Amniotic epithelial cell (primary cell): ENCODE measurements at places on chromosomes 5 and 9.

DNA sequence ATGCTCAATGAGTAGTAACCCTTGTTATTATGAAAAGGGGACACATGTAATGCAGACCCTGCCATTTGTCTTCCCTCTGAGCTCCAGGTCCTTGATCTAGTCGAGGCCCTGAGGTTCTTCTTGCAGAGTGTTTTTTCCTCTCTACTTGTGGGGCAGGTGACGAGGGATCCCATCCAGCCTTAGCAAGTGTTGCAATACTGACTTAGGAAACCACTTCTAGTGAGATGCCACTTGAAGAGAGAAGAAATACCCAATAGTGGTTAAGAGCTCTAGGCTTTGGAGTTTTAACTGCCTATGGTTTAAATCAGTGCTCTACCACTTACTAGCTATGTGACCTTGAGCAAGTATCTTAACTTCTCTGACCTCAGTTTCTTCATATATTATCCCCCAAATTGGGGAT, 10.2 kb downstream of the PPARGC1B start:
- DNase-seq = peak; percentile 44

- DNase-seq = no peak
Measured at GRCh38 chr9:88237991-88238571, 99.8 kb upstream of the SPATA31C2 start.

DNA sequence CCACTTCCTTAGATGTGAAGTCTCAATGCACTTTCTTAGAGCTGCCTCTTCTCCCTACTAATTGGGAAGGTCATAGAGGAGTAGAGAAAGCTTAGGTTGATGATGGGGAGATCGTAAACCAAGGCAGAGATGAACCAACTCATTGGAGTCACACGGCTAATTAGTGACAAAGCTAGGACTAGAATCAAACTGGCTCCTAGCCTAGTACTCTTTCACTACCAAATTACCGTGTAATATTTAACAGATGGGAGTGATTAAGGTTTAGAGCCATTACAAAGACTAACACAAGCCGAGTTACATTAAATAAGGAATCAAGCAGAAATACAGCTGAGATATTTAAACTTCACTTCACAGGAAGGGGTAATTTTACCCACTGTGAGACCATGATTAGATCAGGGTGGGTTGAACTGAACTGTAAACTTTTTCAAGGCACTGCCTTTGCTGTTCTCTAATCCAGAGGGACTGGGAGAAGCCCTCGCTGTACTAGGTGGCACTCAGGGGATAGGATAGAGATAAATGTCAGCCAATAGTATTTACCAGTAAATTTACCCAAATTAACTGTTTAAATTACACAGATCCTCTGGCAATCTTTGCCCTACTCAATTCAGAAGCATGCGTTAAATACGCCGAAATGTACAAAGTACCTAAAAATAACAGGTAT, 166.4 kb upstream of the PIK3R1 start:
- no peak for DNase-seq

DNA sequence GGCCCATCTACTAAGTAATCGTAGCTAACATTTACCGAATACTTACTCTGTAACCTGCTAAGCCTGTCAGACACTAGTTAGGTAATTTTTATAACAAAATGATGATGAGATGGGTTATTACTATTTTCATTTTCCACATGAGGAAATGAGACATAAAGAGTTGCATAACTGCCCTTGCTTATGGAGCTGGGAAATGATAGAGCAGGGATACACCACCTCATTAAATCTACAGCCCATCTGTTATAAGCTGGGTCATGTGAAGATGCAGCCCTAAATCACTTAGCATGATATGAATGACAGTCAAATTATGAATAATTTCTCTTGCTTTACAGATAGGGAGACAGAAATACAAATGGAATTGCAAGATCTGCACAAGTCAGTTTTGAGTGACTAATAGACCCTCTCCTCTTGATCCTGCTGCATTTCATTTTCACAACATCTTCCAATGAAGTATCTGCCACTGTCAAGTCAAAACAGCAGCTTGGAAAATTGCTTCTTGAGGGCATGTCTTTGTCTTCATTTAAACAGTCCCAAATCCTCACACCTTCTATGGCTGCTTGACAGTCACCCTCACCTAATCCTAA, 364.7 kb downstream of the PRELID2 start:
- DNase-seq = no peak

DNA sequence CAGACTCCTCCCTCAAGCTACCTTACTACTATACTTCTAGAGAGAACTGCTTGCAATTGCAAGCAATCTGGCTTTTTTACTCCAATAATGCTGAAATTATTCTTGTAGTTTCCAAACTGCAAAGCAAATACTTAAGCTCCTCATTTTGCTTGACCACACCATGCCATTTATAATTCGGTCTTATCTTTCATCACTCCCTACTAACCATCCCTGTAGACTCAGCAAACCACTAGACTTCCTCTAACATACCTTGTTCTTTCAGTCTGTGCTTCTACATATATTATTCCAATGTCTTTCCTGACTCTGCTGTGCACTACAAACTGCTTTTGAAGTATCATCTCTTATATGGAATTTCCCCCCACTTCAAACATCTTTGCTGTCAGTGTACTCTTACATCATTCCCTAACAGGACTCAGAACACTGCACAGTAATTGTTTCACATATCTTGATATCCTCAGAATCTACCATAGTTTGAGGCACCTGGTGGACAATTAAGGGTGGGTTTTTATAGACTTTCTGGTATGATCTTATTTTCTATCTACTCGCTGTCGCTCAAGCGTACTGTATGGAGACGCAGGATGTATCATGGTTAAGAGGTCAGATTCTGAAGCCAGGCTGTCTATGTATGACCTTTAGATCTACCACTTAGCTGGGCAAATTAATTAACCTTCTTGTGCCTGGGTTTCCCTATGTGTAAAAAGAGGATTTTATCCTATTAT, 2.8 kb downstream of the IL6ST start:
- peak; percentile 89 for DNase-seq

DNA sequence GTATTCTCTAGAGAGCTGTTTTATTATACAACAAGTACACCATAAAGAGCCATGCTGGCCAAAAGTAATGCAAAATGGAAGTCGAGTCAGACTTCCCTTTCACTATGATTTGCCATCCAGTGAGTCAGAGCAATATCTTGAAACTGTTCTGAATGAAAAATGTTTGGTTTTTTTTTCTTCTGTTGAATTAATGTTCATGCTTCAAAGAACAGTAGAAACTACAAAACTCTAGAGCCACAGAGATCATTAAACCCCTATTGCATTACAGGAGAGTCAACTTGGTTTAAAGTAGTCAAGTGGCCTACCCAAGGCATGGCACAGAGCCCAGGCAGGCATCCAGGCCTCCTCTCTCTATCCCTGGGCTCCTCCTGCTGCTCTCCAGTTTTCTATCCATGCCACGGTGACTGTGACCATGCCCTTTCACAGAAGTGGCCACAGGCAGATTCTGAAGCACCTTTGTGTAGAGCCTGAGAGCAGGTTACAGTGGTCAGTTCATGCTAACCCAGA, 358.9 kb downstream of the DEPDC1B start:
- DNase-seq = peak; percentile 2

DNA sequence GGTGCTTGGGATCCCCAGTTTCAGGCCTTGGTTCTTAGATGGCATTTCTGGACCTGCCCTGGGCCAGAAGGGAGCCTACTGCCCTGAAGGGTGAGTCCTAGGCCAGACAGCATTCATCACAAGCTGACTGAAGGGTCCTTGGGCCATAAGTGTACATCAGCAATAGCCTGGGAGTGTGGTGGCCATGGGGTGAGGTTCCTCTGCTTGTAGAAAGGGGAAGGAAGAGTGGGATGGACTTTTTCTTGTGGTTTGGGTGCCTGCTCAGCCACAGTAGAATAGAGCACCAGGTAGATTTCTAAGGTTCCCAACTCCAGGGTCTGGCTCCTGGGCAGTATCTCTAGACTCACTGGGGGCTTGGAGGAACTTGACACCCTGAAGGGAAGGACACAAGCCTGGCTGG, 95.2 kb upstream of the PHF24 start:
- DNase-seq = no peak

DNA sequence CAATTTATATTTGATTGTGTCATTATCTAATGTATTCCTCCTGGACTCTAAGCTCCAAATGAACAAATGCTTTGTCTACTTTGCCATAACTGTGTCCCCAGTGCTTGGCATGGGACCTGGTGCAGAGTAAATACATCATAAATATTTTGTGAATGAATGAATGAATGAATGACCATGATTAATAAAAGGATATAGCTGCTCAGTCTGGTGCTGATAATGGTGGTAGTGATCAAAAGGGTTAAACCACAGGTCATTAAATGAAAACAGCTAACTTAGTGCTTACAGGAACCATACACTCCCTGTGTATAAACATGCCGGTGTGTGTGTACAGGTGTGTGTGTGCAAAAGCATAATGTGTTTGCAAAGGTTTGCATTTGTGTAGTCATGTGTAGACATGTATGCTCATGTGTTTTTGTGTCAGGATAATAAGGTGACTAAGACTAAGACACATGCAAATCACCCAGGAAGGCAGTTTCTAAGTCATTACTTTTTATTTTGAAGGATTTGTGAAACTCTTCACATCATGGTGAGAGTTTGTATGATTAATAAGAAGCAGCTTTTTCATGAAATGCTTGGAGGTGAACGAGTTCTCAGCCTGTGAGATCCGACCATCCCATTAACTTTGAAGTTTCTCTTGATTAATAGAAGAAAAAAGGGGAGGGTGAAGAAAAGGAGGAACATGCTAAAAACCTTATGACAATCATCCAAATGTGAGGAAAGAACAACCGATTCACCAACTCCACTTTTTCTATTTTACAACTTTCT, 24.6 kb downstream of the SPARC start:
- peak; percentile 36 for DNase-seq

- no peak for DNase-seq
Measured at GRCh38 chr5:42905827-42906226, 94.1 kb upstream of the SELENOP start.

GRCh38 chr9:127926906-127927200, 3.7 kb downstream of the PIP5KL1 start:
- no peak for DNase-seq

DNA sequence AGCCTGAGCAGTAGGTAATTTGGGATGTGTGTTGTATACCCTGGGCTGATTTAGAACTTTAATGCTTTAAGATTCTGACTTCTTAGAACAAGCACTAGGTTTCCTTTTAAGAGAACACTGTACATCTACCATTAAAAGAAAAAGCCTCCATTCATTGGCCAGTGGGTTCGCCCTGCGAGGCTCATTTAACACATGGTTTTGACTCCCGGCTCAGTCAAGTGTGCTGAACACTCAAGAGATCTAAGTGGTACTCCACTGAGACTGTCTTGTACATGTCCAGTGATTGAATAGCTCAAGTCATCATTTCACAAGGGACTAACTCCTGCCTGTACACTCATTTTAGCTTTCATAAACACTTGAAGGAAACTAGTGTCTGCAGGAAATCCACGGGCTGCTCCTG, 3.9 kb downstream of the FUBP3 start:
- DNase-seq = no peak

- peak; percentile 90 for DNase-seq
Measured at GRCh38 chr5:160333721-160334120, 21.4 kb upstream of the CCNJL start.

DNA sequence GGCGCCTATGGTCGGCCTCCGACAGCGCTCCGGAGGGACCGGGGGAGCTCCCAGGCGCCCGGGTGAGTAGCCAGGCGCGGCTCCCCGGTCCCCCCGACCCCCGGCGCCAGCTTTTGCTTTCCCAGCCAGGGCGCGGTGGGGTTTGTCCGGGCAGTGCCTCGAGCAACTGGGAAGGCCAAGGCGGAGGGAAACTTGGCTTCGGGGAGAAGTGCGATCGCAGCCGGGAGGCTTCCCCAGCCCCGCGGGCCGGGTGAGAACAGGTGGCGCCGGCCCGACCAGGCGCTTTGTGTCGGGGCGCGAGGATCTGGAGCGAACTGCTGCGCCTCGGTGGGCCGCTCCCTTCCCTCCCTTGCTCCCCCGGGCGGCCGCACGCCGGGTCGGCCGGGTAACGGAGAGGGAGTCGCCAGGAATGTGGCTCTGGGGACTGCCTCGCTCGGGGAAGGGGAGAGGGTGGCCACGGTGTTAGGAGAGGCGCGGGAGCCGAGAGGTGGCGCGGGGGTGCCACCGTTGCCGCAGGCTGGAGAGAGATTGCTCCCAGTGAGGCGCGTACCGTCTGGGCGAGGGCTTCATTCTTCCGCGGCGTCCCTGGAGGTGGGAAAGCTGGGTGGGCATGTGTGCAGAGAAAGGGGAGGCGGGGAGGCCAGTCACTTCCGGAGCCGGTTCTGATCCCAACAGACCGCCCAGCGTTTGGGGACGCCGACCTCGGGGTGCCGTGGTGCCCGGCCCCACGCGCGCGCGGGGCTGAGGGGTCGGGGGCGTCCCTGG, 561 bp downstream of the DAPK1 start:
- peak; percentile 32 for DNase-seq

- DNase-seq = no peak
Measured at GRCh38 chr5:32419791-32420190, 24.7 kb downstream of the ZFR start.

DNA sequence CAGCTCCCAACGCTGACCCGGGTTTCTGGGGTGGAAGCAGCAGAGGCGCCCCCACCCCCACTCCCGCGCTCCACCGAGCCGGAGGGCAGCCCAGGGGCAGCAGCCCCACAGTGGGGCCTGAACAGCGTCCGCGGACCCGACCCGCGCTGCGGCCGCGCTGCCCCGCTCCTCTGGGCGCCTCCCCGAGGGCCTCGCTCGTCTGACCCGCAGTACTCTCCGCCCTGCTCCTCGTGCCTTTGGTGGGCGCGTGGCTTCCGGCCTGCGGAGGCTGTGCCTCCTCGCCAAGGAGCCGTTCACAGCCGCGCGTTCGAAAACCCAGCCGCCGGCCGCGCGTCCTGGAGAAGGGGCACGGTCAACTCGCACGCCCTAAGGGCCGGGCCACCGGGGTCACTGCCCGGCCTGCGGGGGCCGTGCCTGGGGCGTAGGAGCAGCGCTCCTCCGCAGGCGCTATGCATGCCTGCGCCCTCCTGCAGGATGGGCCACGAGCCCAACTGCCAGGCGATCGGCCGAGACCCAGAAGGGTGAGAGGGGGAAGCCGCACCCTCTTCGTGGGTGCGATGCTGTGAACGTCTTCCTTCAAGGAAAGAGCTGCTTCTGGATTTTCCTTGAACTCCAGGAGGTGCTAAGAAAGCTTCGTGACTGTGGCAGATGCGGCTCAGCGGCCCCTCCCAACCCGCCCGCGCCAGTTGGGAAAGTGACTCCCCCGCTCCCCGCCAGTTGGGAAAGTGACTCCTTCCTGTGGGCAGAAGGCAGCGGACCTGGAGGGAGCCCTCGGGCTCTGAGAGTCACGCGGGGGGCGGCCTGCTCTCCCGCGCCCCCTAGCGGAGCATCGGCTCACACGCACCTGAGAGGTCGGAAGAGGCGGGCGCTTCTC, 82.7 kb downstream of the HSD17B3 start:
- DNase-seq = peak; percentile 19
